NCI-H526 treated with DMSO at 0.1 percent for 48 hours (cell line): ENCODE measurements at places on chromosomes 5 and 9.

GRCh38 chr5:56651893-56652292 is 163.5 kb upstream of the MAP3K1 start:
- DNase-seq = no peak

- DNase-seq = peak; percentile 23
Observed at GRCh38 chr5:38443390-38443789, 113.1 kb downstream of the LIFR start.

- DNase-seq = no peak
Observed at GRCh38 chr9:128887049-128887448, 5.1 kb downstream of the LRRC8A start.

DNA sequence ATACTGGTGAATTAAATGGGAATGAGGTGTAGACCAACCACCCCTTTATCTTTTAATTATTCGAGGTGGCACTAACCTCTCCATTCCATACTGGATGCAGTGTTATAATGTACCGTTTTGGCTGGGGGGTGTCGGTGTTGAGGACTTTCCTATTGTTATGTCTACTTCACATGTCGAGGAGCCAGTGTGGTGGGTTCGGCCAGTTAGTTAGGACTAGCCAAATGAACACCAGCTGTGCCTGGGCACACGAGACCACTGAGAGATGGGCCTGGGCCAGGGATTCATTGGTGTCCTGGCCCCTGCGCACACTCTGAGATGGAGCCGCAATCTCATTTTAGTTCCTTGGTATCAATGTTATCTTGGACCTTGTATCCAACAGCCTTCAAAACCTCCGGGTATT is 186.2 kb downstream of the CACNA1B start:
- DNase-seq = no peak

- no peak for DNase-seq
Observed at GRCh38 chr5:149240354-149240998, 31.2 kb upstream of the AFAP1L1 start.

DNA sequence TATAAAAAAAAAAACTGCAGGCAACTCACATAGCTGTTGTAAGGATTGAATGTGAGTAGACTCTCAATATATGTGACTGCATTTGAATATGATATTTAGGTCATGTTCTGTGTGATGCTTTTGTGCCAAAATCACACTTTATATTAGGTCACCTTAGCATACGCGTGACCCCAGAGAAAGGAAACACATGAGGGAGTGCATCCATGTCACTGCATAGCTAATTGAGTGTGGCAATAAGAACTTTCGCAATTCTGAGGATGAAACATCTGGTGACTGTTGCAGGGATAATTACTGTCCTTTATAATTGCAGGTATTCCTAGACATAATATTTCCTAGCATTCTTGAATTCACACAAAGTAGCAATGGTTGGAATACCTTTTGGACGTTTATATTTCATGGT is 459.5 kb upstream of the KLF4 start:
- DNase-seq = no peak

GRCh38 chr5:144886668-144887067 is 716.0 kb downstream of the KCTD16 start:
- no peak for DNase-seq

DNA sequence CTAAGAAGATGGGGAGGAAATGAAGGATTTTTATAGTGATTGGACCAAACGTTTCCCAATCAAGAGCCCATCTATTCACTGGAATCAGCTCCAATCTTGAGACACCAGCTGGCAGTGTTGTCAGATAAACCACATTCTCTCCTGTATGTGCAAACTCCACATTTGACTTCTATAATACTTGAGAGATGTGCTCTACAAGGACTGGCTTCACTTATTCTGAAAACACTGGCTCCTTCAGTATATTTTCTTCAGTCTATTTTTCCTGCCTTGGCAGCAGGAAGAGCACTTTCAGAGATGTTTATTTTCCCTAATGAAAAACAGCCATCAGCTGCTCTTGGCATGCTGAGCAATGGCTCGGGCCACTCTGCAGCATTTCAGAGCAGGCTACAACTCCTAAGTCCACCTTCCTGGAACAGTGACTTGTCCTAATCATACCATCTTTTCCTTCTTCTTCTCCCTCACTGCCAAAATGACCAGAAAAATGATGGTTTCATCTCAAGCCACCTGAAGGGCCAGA is 96.9 kb upstream of the FSTL4 start:
- DNase-seq = no peak

- no peak for DNase-seq
Observed at GRCh38 chr9:92525306-92525705, 10.5 kb downstream of the ECM2 start.

- peak; percentile 15 for DNase-seq
Observed at GRCh38 chr9:69027355-69028097, 8.0 kb upstream of the FXN start.

DNA sequence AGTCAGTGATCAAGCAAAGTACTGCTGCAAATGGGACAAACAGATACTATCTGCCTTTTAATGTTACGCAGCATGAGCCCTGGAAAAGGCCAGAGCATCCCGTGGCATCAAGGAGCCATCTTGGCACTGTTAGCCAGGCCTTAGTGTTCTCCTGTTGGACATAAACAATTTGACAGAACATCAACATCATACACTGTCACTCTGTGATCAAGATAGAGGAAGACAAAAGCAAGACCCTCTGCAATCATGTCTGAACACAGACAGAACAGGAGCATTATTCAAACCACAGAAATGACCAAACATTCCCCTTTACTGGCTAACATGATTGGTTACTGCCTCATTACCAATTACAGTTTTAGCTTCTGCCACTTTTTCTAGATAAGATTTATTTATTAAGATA is 21.2 kb upstream of the ROPN1L start:
- no peak for DNase-seq

DNA sequence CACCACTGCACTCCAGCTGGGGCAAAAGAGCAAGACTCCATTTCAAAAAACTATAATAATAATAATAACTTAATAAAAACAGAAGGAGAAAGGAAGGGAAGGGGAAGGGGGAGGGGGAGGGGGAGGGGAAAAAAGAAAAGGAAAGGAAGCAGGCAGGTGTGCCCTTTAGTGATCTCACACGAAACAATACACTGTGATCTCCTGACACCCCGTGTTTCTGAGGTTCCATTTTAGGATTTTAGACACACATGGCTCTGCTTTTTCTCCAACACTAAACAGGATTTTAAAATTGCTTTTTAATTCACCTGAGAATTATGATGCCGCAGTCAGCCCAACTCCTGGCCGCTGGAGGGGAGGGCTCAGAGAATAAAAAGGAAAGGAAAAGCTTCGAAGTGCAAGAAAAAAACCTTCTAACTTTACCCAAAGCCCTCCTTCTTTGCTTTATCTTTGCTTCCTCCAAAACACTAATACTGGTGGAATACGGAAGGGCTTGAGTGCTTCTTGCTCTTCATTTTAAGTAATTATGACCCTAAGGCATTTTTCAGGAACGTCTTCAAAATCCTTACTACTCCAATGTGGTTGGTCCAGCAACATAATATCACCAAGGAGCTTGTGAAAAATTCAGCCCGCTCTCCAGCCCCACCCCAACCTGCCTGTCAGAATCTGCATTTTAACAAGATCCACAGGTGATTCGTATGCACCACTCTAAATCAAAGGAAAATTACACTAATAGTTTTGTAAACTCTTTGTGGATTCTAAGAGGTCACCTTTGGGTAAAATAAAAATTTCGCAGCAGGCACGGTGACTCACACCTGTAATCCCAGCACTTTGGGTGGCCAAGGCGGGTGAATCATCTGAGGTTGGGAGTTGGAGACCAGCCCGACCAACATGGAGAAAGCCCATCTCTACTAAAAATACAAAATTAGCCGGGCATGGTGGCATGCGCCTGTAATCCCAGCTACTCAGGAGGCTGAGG is 66.0 kb downstream of the MYO10 start:
- no peak for DNase-seq

- no peak for DNase-seq
Observed at GRCh38 chr9:84278130-84278529, 62.4 kb downstream of the SLC28A3 start.

GRCh38 chr5:115064380-115064779 is 105.3 kb downstream of the TRIM36 start:
- DNase-seq = no peak

- DNase-seq = no peak
Observed at GRCh38 chr5:41143131-41143901, 70.0 kb downstream of the C6 start.

- DNase-seq = no peak
Observed at GRCh38 chr9:136385015-136385414, 11.5 kb upstream of the CARD9 start.

GRCh38 chr9:38761339-38761738 is 41.4 kb upstream of the FAM240B start:
- DNase-seq = no peak

DNA sequence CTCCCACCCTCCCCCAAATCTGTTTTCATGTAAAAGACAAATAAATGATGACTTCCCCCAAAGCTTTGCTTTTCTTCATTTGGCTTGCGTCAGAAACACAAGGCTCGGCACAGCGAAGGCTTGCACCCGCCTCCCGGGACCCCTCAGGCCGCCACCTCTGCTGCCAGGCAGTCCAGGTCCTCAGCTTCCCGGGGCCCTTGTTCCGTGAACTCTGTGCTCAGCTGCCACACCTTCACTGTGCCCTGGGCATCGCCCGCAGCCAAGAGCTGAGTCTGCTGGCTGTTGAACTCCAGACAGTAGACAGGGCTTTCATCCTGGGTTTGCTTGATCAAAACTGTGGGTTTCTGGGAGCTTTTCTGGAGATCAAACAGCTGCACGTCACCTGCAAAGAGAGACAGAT is 23.0 kb downstream of the DYNC2I2 start:
- no peak for DNase-seq

- DNase-seq = no peak
Observed at GRCh38 chr9:121376214-121376830, 6.3 kb upstream of the STOM start.

- no peak for DNase-seq
Observed at GRCh38 chr9:112041536-112042243, 133.4 kb downstream of the SUSD1 start.

DNA sequence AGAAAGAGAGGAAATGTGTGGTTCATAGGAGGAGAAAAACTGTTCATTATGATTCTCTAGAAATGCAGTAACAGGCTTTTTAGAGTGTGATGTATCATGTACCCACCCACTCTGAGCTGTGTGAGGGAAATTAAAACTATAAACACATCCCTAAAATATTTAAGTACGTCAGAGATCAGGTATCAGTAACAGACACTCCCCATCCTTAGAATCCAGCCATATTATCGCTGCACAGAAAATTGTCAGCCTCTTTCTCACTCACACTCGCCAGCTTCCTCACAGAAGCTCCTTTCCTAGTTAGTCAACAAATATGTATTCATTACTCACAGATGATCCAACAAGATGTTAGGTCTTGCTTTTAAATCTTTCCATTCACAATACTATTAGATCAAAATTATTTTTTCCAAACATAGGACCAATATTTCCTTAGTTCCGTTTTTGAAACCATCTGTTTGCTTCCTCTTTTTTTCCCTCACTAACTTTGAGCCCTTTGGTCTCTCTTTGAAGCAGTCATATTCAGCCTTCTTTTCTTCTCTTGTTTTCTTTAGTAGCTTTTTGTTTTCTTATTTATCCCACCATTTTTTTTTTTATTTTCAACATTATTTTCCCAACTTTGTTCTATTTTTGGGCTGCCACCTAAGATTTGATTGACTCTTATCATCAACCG is 13.6 kb upstream of the MAST4 start:
- DNase-seq = no peak

DNA sequence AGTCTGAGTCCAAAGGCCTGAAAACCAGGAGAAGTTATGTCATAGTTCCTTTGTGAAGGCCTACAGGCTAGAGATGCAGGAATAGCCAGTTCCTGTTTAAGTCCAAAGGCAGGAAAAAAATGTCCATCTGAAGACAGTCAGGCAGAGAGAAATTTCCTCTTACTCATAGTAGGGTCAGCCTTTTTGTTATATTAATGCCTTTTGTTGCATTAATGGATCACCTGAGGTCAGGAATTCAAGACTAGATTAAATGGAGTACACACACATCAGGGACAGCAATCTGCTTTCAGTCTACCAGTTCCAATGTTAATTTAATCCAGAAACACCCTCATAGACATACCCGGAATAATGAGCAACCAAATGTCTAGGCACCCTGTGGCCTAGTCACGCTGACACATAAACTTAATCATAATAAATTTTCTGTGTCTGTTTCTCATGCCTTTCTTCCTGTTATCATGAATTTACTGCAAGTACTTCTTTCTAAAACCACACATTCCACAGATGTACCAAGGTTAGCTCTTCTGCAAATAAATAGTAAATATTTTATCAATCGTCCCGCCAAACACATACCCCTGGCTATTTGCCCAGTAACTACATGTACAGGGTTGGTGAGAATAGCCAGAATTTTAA is 703.9 kb downstream of the EFNA5 start:
- DNase-seq = no peak

DNA sequence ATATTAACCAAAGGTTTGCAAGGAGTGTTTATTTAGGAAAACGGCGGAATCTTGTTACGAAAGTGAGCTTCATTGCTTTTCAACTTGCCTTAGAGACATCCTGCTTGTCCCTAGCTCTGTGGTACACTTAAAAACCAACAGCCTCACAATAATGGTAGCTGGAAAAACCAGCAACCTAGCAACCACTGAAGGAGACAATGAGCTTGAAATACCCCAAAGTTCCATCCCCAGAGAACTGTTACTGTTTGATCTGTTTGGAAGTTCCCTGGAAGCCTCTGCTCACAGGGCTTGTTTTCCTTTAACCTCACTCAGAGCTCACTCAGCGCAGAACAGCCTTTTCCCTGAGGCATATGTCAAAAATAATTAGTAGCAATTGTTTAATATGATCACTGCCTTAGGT is 43.2 kb downstream of the SH3TC2 start:
- DNase-seq = no peak

- DNase-seq = no peak
Observed at GRCh38 chr9:89410641-89411350, 87.1 kb downstream of the SEMA4D start.

- DNase-seq = no peak
Observed at GRCh38 chr5:146607659-146608332, 91.8 kb upstream of the GPR151 start.
